Activated T-helper 1 cell treated with anti-CD3 and anti-CD28 coated beads, Interleukin-12 subunit alpha, Interleukin-12 subunit beta, Interleukin-2, Interleukin-4 antibody, amounts not matched to agents 30 ng/mL and 10 ng/mL and 1 ng/mL, durations not matched to agents 14 hours and 24 hours and 36 hours (primary cell): ENCODE measurements at places on chromosomes 12 and 14. TPM values are rescaled to one million over a fixed set of nuclear protein-coding genes. Genes with fewer than 3 reads are reported as not detected.

GRCh38 chr12:68264857-68265256 is 11.5 kb upstream of the IL22 start:
- peaks cover 4% of the 10 kb centered on the region for H3K27me3 ChIP-seq
- H3K27ac ChIP-seq: peak overlapping the region; percentile 70
- H3K4me1 ChIP-seq: peaks cover 92% of the 10 kb centered on the region
- peak overlapping the region; percentile 16 for H3K4me3 ChIP-seq
- DNase-seq: no peak

GRCh38 chr14:53285821-53286220 is 132.7 kb upstream of the DDHD1 start:
- H3K4me1 ChIP-seq: no peaks in the 10 kb centered on the region
- H3K36me3 ChIP-seq: no peaks in the 10 kb centered on the region
- H3K4me3 ChIP-seq: no peak overlapping the region
- DNase-seq: no peak
- peaks cover 2% of the 10 kb centered on the region for H3K27me3 ChIP-seq

Gene IAPP
- not detected in 2 replicates for total RNA-seq

DNA sequence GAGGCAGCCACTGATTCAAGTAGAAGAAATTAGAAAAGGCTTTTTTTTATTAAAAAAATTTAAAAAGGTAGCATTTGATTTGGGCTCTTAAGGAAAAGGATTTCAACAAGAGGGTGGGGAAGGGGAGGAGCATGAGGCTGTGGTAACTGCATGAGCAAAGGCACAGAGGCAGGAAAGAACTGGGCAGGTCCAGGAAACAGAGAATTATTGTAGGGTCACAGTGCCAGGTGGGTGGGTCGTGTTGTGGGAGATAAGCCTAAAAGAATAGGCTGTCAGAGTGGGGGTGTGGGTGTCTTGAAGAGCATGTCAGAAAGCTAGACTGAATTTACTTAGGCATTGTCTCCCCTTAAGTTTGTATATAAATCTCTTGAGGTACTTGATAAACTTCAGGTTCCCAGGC is 7.8 kb downstream of the LIMA1 start:
- H3K36me3 ChIP-seq: no peaks in the 10 kb centered on the region
- peaks cover 7% of the 10 kb centered on the region for H3K4me1 ChIP-seq
- peaks cover 3% of the 10 kb centered on the region for H3K27me3 ChIP-seq

GRCh38 chr12:15851045-15851620 is 31.1 kb upstream of the STRAP start:
- no peaks in the 10 kb centered on the region for H3K4me1 ChIP-seq
- peaks cover 4% of the 10 kb centered on the region for H3K27me3 ChIP-seq
- no peak overlapping the region for H3K27ac ChIP-seq
- H3K4me3 ChIP-seq: no peak overlapping the region
- no peak for DNase-seq
- H3K36me3 ChIP-seq: no peaks in the 10 kb centered on the region

Gene VRTN
- not detected in 2 replicates for total RNA-seq

DNA sequence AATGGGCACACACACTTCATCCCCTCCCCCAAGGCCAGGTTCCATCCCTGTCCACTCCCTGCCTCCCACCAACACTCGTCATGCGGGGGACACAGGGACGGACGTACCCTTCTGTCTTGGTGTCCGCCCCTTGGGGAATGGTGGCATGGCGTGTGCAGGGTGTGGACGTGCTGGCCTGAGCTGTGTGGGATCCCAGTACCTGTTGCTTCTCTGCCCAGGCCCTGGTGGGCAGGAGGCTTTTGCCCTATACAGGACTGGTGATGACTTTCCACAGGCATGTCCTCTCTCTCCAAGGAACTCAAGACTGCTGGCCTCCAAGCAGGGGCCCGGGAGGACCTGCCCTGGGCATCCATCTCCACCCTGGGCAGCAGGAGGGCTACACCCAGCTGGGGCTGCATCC is 195.8 kb upstream of the PRMT8 start:
- no peak overlapping the region for H3K27ac ChIP-seq
- no peak overlapping the region for H3K4me3 ChIP-seq
- H3K27me3 ChIP-seq: peaks cover 5% of the 10 kb centered on the region
- H3K4me1 ChIP-seq: peaks cover 8% of the 10 kb centered on the region

- H3K27ac ChIP-seq: peak overlapping the region; percentile 22
- H3K4me1 ChIP-seq: peaks cover 46% of the 10 kb centered on the region
- H3K36me3 ChIP-seq: peaks cover 20% of the 10 kb centered on the region
- H3K27me3 ChIP-seq: no peaks in the 10 kb centered on the region
- H3K4me3 ChIP-seq: no peak overlapping the region
- DNase-seq: no peak
Measured at GRCh38 chr12:122722387-122722786, 5.8 kb upstream of the HCAR3 start.

Gene RXYLT1
- total RNA-seq: 26.5 and 27.3 TPM in 2 replicates

DNA sequence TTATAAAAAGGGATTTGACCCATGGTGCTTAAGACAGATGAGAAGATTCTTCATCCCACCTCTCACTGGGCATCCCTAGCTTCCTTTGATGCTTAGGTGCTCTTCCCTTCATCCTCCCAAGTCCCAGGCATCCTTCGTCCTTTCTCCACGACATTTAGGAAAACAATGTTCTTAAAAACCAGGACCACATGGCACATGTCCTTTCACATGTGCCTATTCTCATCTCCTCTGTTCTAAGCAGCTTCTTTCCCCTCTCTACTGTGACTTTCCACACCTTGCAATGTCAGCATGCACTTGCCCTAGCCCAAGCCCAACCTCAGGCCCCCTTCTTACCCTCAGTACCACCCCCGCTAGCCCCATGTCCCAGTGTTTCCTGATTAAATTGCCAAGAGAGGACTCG is 12.2 kb downstream of the TPH2 start:
- H3K4me1 ChIP-seq: no peaks in the 10 kb centered on the region
- no peak for DNase-seq
- H3K36me3 ChIP-seq: no peaks in the 10 kb centered on the region
- H3K4me3 ChIP-seq: no peak overlapping the region
- peaks cover 15% of the 10 kb centered on the region for H3K27me3 ChIP-seq

Gene ASCL1
- 0.08 TPM in 1 of 2 replicates, not detected in the other for total RNA-seq

Gene KRT85
- total RNA-seq: not detected in 2 replicates

DNA sequence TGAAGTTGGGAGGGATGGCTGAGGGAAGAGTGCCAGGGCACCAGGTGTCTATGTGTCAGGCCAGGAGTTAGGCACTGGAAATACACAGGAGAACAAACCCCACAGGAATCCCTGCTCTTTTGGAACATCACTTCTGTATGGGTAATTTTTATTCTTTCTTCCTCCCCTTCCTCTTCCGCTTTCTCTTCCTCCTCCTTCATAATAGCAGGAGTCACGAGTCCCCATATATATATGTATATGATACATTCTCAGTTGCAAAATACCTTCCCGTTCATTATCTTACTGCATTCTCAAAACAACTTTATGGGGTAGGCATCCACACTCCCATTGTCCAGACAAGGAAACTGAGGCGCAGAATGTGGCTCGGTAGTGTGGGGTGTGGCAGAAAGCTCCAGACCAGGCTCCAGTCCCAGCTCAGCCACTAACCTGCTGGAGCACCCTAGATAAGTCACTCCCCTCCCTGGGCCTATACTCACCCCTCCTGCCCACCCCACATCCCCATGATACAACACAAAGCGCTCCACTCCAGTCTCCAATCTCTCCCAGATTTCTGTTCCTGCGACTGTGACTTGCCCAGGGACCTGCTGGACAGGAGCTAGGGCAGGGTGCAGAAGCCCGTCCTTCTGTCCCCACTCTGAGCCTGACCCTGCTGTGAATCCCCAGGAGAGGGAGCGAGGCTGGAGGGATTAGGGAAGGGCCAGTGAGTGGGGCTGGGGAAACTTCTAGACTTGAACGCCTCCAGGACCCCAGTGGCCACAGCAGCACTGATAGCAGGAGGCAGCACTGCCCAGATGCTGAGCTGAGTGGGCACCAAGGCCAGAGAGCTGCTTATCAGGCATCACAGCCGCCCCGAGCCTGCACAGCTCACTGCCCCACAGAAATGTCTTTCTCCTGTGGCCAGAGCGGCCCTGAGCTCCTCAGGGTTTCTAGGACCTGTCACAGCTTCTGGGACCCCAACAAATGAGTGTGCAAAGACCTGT is 1.4 kb upstream of the AQP2 start:
- no peak overlapping the region for H3K4me3 ChIP-seq
- H3K4me1 ChIP-seq: peaks cover 21% of the 10 kb centered on the region
- no peak for DNase-seq
- H3K27ac ChIP-seq: no peak overlapping the region
- H3K36me3 ChIP-seq: no peaks in the 10 kb centered on the region

Gene NOVA1
- total RNA-seq: 0.13 TPM in 1 of 2 replicates, not detected in the other

Gene AHNAK2
- total RNA-seq: 0.02 and 0.05 TPM in 2 replicates

DNA sequence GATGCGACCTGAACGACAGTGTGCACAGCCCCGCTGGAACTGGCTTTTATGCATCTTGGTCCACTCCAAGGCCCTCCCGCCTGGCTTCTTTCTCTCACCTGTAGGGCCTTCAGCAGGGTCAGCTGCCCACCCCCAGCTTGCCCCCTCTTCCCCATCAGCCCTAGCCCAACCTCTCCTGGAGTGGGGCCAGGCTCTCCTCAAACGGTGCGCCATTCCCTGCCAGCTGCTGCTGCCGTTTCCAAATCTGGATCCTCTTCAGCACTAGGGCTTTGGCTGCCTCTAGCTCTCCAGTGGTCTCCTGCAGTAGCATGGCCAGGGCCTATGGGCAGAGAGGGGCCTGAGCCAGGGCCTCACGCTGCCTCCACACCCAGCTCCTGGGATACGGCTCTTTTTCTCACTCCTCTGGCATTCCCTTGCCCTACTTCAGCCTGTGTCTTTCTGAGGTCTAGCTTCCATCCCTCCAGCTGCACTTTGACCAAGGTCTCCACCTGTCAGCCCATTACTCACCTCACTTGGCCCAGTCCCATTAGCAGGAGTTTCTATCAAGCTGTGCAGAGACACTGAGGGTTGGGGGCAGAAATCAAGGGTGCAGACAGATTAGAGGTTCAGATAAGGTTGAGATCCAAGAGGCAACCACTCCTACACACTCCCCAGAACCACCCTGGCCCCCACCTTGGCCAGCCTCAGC is 5.0 kb downstream of the STAT6 start:
- H3K27ac ChIP-seq: peak overlapping the region; percentile 53
- peaks cover 34% of the 10 kb centered on the region for H3K4me1 ChIP-seq
- DNase-seq: no peak
- peaks cover 43% of the 10 kb centered on the region for H3K36me3 ChIP-seq
- no peaks in the 10 kb centered on the region for H3K27me3 ChIP-seq

GRCh38 chr14:44962334-44963043 is 499 bp downstream of the TOGARAM1 start:
- H3K4me1 ChIP-seq: peaks cover 47% of the 10 kb centered on the region
- peaks cover 15% of the 10 kb centered on the region for H3K36me3 ChIP-seq
- no peaks in the 10 kb centered on the region for H3K27me3 ChIP-seq
- no peak overlapping the region for H3K27ac ChIP-seq
- H3K4me3 ChIP-seq: no peak overlapping the region

DNA sequence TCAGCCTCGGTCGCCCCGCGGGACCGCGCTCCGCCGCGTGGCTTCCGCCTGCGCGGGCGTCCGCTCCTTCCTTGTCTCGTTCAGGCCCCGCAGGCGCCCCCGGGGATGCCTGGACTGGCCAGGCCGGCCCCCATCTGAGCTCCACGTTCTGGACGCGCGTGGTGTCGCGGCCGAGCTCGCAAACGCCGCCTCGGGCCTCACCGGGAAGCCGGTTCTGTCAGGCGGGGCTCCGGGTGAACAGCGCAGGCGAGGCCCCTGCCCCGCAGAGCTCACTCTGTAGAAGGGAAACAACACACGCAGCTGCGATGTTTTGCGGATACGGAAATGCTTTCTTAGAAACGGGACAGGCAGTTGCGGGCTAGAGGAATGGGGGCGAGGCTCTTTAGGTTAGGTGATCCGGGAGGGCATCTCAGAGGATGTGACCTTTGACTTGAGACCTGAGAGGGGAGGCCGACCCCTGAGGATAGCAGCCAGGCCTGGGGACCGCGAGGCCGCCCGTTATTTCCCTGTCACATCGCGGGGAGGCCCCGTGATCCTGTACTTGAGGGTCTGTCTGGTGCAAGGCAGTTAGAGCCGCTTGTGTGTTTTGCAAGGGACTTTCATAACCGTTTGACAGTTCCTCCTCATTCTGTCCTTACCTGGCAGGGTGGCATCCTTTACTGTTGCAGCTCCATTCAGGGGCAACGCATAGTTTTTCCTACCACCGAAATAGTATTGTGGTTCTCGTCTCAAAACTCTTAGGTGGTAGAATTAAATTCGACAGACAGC is 584 bp downstream of the VRK1 start:
- H3K27me3 ChIP-seq: peaks cover 7% of the 10 kb centered on the region
- DNase-seq: peak; percentile 37

DNA sequence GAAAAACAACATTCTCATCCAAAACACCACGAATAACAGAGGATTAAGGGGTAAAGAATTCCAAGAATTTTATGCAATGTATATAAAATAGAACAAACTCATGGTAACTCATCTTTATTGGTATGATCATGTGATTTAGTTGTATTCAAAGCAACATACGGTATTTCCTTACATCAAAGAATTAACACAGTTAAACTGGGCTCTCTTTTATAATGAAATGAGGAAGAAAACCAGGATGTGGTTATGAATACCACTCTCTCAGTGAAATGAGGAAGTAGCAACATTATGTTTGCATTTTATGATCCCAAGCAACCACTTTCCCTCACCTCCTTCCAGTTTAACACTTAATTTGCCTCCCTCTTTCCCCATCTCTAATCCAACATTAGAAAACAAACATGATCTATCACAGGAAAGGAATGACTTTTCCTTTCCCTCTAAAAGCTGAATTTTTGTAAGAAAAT is 22.9 kb downstream of the SPTLC2 start:
- H3K36me3 ChIP-seq: peaks cover 17% of the 10 kb centered on the region
- H3K27me3 ChIP-seq: no peaks in the 10 kb centered on the region
- peaks cover 57% of the 10 kb centered on the region for H3K4me1 ChIP-seq
- H3K4me3 ChIP-seq: peak overlapping the region; percentile 66

- no peaks in the 10 kb centered on the region for H3K36me3 ChIP-seq
- H3K27me3 ChIP-seq: peaks cover 73% of the 10 kb centered on the region
- peaks cover 11% of the 10 kb centered on the region for H3K4me1 ChIP-seq
- peak; percentile 21 for DNase-seq
- H3K4me3 ChIP-seq: peak overlapping the region; percentile 80
- peak overlapping the region; percentile 18 for H3K27ac ChIP-seq
Measured at GRCh38 chr12:94649349-94650142, 811 bp downstream of the TMCC3 start.
